ENCODE measurements at places on chromosomes 1 and 21.

DNA sequence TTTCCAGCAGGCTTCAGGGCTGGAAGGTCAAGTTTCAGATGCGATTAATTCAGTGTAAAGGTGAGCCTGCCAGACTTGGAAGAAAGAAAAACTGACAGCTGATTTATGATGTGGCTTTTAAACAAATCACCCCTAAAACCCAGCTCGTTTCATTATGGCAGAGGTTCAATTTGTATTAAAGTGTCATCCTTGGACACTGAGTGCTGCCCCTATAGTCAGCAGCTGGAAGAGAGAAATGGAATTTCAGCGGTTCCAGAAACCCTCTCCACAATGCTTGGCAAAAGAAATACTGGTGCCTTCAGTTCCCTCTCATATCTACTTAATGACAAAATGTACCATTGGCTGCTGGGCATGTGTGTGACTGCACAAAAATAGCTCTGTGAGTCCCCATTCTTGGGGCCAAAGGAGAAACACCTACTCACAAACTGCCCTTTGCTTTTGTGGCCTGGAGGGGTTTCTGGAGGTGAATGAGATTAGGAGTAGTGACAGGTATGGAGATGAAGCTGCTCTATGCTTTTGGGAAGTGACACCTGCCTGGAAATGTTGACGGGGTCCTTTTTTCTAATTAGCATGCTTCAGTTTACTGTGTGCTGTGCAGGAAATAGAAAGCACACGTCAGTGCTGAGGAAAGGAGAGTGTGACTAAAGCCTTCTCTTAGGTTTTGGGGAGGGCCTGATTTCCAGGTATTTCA is 95.1 kb upstream of the TSPAN2 start:
- no peak for DNase-seq

- DNase-seq, result no peak
These were observed 85.0 kb downstream of the PRDM2 start for GRCh38 chr1:13784971-13785370.

DNA sequence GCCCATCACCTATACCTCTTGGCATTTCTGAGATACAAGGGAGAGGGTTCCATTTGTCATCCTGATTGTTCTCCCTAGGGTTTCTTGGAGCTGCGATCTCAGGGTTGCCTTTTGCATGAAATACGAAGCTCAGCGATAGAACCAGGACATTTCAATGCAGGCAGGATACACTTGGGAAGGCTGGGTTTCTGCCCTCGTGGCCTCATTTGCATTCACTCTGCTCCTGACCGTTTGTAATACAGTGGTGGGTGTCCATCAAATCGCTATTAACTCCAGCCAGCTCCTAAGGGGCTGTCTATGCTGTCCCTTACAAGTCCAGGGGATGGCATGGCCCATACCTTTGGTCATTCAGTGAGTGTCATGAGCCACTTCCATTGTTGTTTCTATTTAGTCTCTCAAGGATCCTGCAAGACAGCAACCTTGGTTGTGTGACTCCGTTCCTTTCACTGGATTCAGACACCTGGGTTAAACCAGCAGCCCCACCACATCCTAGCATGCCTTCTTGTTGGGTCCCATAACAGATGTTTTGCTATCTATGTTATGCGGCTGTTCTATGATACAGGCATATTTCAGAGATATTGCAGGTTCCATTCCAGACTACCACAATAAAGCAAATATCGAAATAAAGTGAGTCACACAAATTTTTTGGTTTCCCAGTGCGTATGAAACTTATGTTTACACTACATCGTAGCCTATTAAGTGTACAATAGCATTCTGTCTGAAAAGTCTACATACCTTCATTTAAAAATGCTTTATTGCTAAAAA is 18.3 kb downstream of the KAZN start:
- DNase-seq, result no peak

DNA sequence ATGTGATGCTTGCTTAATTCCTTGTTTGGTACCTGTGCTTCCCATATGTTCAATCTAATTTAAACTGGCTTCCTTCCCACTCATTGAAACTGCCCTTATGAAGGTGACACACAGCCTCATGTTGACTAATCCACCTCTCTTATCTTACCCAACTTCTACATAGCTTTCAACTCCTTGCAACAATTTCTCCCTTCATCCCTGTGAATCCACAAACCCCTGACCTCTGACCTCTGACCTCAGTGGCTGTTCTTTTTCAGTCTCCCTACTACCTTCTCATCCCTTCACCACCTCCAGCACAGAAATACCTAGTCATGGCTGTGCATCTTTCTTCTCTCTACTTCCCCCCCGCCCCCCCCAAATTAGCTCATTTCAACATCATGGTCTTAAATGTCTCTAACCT is 144.5 kb downstream of the TTLL7 start:
- no peak for DNase-seq

DNA sequence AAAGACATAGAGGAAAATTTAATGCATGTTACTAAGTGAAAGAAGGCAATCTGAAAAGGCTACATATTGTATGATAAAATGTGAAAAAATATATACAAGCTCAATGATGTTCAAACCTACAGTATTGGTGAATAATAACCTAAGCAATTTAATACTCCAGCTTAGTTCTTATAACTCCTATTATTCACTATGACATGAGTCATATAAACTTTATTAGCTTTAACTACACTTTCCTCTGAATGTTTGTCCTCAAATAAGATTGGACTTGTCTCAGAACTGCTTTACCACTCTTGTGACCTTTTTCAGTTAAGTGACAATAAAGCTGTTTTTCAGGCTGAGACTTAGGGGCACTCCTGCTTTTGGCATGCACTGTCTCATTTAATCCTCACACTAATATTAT is 50.9 kb downstream of the CNST start:
- DNase-seq, result no peak

GRCh38 chr1:55338448-55338820 is 123.3 kb upstream of the USP24 start:
- DNase-seq, result no peak

DNA sequence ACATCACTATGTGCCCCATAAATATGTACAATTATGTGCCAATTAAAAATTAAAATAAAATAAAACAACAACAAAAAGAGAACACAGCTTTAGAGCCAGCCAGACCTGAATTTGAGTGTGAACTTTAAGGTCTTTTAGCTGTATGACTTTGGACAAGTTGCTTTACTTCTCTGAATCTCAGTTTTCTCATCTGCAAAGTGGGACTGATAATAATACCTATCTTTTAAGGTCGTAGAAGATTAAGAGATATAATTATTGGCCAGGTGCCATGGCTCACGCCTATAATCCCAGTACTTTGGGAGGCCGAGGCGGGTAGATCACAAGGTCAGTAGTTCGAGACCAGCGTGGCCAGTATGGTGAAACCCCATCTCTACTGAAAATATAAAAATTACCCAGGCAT is 3.3 kb upstream of the VPS72 start:
- no peak for DNase-seq

DNA sequence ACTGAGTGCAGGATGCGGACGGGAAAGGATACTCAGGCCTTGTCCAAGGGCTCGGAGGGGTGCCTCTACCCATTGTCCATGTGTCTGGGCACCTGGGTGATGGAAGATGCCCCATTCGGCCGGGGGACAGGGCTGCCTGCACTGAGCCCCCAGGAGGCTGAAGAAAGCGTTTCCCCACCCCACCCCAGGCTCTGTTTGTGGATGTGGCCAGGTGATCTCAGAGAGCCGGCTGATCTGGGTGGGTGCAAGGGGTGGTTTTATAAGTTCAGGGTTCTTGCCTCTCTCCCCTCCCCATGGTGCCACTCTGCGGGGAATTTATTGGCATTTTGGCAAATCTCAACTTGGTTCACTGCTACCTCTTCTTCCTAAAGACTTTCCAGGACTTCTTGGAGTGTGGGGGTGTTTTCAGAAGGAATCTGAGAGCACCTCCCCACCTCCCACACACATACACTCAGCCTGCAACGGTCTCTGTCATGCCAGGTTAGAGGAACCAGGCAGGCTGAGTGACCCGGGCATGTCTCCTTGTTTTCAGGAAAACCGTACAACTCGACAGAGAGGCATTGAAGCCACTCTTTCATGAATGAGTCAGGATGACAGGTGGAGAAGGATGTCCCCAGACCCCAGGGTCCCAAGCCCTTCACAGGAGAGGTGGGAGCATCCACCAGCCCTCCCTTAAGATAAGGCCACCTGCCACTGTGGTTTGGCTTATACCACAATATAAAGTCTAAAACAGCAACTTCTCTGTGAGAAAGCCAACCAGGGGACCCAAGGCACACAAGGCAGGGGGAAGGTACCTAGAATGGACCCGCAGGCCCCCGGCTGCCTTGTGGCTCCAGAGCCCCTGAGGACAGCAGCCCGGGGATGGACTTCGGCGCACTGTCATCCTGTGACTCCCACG is 174.9 kb downstream of the ETS2 start:
- no peak for DNase-seq

DNA sequence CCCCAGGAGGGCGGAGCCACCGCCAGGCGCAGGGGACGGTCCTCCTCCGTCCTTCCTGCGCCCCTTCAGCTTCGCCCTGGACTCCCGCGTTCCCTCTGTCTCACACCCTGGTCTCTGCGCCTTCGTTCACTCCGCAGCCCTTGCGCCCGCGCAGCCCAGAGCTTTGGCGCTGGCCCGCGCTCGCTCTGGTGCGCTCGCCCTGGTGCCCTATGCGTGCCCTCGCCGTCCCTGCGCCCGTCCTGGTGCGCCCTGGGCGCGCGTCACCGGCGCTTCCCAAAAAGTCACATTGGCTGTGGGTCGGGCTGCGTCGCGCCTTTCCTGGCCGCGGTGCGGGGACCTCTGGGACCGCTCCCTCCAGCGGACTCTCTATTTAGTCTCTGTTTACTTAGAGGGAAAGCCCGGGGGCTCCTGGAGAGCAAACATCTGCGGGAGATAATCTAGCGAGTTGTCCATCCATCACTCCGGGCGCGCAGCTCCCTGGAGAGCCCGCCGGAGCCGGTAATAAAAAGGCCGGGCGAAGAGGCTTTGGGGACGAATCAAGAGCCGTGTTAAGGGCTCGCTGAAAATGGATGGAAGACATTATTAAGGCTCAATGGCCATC is 178.6 kb downstream of the PRDM16 start:
- DNase-seq, result no peak

- DNase-seq, result no peak
These were observed 265 bp downstream of the NRDC start for GRCh38 chr1:51878308-51878615.

DNA sequence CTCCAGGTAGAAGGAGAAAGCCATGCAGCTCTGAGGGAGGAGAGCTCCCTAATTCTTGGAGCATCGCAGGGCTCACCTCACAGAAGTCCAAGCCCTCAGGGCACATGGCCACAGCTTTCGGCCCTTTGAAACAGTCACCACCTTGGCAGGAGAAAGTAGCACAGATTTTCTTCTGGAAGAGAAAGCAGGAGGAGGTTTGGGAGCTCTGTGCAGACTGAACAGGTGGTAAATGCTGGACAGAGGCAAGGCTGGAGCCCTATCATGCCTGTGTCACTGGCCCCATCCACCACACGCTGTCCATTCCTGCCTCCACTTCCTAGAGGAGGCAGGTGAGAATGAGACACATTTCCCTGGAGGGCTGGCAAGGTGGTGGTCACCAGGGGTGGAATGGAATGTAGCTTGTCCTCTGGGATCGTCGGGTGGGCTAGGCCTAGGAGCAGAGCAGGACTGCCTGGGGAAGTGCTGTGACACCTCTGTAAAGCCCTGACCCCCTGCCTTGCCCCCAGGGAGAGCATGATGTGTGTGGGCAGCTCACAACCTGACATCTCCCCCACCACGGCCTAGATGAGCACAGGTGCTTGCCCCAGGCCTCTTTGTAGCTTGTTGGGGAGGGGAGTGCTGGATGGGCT is 2.8 kb upstream of the INPP5B start:
- DNase-seq, result no peak

DNA sequence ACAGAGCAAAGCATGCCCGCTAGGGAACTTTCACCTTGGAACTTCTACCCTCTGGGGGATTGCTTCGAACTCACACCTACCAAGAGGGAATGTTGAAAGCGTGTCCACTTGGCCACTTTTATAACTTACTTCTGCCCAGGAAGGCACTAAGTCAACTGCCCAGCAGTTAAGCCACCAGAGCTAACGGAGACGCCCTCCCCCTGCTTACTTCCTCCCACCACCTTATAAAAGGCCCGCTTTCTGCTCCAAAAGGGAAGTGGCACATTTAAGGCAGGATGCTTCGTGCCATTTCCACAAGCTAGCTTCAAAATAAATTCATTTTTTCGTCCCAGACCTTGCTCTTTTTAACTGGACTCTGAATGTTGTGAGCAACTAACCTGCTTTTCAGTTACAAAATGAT is 3.2 kb upstream of the AK2 start:
- no peak for DNase-seq

GRCh38 chr21:44795342-44795741 is 6.3 kb downstream of the UBE2G2 start:
- no peak for DNase-seq

DNA sequence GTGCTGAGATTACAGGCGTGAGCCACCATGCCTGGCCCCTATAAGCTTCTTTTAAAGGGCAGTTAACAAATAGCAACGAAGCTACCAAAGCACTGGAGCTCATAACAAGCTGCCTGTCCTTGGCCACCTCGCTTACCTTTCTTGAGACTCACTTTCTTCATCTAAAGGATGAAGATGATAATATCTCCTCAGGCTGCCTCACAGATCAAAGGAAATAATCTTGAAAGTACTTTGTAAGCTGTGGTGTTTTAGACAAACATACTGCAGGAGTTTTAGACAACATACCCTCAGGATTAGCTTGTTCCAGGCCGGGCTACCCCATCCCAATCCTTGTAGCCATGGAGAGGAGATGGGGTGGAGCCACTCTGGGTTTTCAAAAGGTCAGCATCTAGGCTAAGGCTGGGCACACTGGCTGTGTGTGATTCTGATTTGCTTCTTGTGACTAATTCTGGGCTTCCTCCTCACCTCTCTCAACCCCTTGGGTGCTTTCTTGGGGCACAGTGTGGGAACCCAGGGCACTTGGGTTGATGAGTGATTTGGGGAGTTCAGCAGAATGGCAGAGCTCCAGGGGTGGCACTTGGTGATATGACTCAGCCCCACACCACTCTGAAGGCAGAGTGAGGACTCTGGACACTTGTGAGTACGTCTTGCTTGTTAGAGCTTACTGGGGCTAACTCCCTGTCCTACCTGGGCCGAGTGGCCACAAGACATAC is 5.2 kb downstream of the GPR25 start:
- no peak for DNase-seq

GRCh38 chr1:156372876-156373275 is 3.9 kb downstream of the RHBG start:
- no peak for DNase-seq

GRCh38 chr1:77030401-77031105 is 163.3 kb downstream of the ST6GALNAC5 start:
- DNase-seq, result no peak

DNA sequence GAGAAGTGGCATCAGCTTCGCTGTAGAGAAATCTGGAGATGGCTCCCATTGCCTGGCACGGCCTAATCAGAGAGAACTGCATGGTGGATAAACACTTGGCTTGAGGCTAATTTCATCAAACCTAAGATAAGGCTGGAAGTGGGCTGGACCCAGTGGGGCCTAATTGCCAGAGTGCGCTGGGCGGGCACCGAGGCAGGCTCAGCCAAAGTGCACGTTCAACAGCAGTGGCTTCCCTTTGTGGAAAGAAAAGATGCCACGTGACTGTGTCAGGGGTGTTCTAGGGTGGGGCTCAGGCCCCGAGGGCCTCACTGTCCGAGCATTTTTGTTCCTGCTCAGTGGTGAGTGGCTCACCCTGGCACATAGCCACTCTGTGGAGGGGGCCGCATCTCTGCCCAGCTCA is 5.8 kb downstream of the PLCH2 start:
- DNase-seq, result peak; percentile 55

- peak; percentile 36 for DNase-seq
These were observed 1.1 kb upstream of the ZNF496 start for GRCh38 chr1:247332623-247333361.
